ENCODE measurements at places on chromosomes 7 and 10. TPM values are rescaled to one million over a fixed set of nuclear protein-coding genes. Genes with fewer than 3 reads are reported as not detected.

Gene OR2A1
- total RNA-seq = not detected

Gene NKX6-2
- not detected for total RNA-seq

Gene CNNM1
- total RNA-seq = 0.24 TPM

Gene CYP26A1
- total RNA-seq = not detected

Gene VWA2
- 1.1 TPM for total RNA-seq

Gene VIPR2
- total RNA-seq = 1.6 TPM

Gene RSPH10B2
- not detected for total RNA-seq

Gene WEE2
- not detected for total RNA-seq

Gene PTPRZ1
- total RNA-seq = 1.1 TPM

Gene KIAA1549
- total RNA-seq = 2.7 TPM

Gene HYAL4
- total RNA-seq = not detected

Gene COL28A1
- total RNA-seq = 5.1 TPM

Gene EXOC6
- total RNA-seq = 13.6 TPM

Gene SLC39A12
- total RNA-seq = 0.08 TPM

Gene ATOH7
- total RNA-seq = not detected

Gene INHBA
- 0.15 TPM for total RNA-seq

Gene EVX1
- total RNA-seq = 0.87 TPM

Gene YAE1
- total RNA-seq = 27.4 TPM

Gene ASZ1
- not detected for total RNA-seq

Gene ENO4
- total RNA-seq = 0.37 TPM

Gene ELN
- 15.0 TPM for total RNA-seq

Gene ENTPD7
- total RNA-seq = 20.2 TPM

Gene CYP3A4
- total RNA-seq = 4.9 TPM

Gene BAIAP2L1
- 67.2 TPM for total RNA-seq

Gene PPIA
- total RNA-seq = 1,049 TPM

Gene TRIM56
- total RNA-seq = 43.3 TPM

Gene ABCB1
- total RNA-seq = 259 TPM

Gene PRRT4
- not detected for total RNA-seq

Gene FAM25G
- total RNA-seq = 2.9 TPM

Gene COPS6
- total RNA-seq = 59.3 TPM

Gene OPN4
- 0.15 TPM for total RNA-seq

Gene MTERF1
- 15.4 TPM for total RNA-seq

Gene NACAD
- total RNA-seq = 0.61 TPM

Gene DEPP1
- 13.4 TPM for total RNA-seq

Gene EPO
- not detected for total RNA-seq

Gene ADAM22
- 4.3 TPM for total RNA-seq

Gene NRG3
- 0.11 TPM for total RNA-seq

Gene SKIDA1
- total RNA-seq = 0.95 TPM

Gene IDI2
- not detected for total RNA-seq

Gene KAZALD1
- 17.7 TPM for total RNA-seq

Gene LBX1
- total RNA-seq = not detected

Gene TBX20
- 0.15 TPM for total RNA-seq

Gene SLC26A3
- 3,814 TPM for total RNA-seq

Gene CTAGE15
- 2.2 TPM for total RNA-seq

Gene LRRTM3
- total RNA-seq = not detected

Gene ADARB2
- total RNA-seq = 0.73 TPM

Gene FLNC
- total RNA-seq = 41.4 TPM

Gene DENND2A
- total RNA-seq = 6.8 TPM

Gene TMEM213
- not detected for total RNA-seq

Gene SNX10
- 2.4 TPM for total RNA-seq

Gene CTAGE8
- 5.9 TPM for total RNA-seq

Gene ITPRID1
- total RNA-seq = 2.6 TPM

Gene MICU1
- 48.9 TPM for total RNA-seq

Gene GNGT1
- not detected for total RNA-seq

Gene ITIH5
- 14.2 TPM for total RNA-seq

Gene H2BK1
- not detected for total RNA-seq

Gene VSTM4
- total RNA-seq = 3.5 TPM

Gene CNTNAP2
- total RNA-seq = 3.5 TPM

Measured in left colon (tissue), 2 donors.